Gastrocnemius medialis (tissue), 4 donors: ENCODE measurements at places on chromosomes 12 and 14. TPM values are rescaled to one million over a fixed set of nuclear protein-coding genes. Genes with fewer than 3 reads are reported as not detected.

- no peaks in the 10 kb centered on the region for H3K4me1 ChIP-seq
- no peak for DNase-seq
- no peak overlapping the region for H3K4me3 ChIP-seq
- no peaks in the 10 kb centered on the region for H3K27me3 ChIP-seq
- no peaks in the 10 kb centered on the region for H3K36me3 ChIP-seq
Measured at GRCh38 chr12:257521-258321, 4.9 kb downstream of the SLC6A13 start.

DNA sequence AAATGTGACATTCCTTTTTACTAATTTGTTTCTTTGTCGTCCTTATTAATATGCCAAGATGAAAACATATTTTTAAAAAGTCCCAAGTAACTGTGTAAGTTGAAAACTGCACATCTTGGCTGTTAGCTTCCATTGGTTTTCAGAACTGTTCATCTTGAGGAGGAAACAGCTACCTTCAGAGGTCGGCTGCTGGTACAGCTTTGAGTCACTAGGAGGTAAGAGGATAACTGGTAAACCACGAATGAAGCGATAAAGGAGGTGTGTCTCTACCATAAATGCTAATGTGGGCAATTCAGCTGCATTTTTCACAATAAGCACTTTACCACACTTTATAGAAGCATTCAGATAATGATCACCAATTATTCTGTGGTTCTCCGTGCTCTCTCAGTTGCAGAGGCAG, 137.5 kb upstream of the KRAS start:
- DNase-seq, result no peak
- H3K4me1 ChIP-seq, result peaks cover 6% of the 10 kb centered on the region
- H3K36me3 ChIP-seq, result no peaks in the 10 kb centered on the region
- no peaks in the 10 kb centered on the region for H3K27me3 ChIP-seq

DNA sequence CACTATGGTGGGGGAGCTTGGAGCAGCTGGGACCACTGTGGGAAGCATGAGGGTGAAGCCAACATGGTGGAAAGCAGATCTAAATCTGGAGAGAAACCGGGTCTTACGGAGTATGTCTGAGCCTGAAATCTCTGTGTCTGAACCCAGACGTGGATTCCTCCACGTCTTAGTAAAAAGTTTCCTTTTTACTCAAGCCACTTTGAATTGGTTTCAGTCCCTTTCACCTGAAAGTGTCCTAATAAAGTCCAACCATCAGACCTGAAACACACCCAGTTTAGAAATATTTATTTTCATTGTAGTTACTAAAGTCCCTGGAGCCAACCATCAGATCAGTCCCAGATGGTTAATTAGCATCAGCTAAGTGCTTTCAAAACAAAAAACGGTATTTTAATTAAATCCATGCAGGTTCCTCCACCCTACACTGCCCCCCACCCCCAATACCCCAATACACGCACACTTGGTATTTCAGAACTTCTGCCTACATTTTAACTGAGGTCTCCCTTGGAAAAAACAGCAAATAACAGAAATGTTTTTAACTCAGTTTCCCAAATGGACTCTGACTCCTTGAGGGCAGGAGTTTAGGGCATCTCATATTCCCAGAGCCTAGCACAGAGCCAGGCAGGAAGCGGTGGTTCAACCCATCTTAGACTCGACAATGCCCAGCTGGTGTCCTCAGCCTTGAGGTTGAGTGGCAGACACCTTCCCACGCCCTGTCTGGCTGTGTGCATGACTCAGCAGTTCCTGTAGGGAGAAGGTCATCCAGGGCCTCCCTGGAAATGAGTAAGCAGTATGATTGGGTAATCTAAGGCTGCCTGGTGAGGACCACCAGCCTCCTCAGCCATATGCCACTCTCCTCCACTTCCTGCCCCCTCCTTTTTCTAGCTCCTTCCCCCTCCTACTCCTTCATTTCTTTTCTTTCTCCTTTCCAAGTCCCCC, 175.8 kb downstream of the TTC8 start:
- H3K4me3 ChIP-seq, result no peak overlapping the region
- no peaks in the 10 kb centered on the region for H3K27me3 ChIP-seq
- H3K4me1 ChIP-seq, result no peaks in the 10 kb centered on the region
- H3K36me3 ChIP-seq, result no peaks in the 10 kb centered on the region

GRCh38 chr12:75935539-75936242, 95.9 kb downstream of the PHLDA1 start:
- DNase-seq, result no peak
- H3K4me1 ChIP-seq, result no peaks in the 10 kb centered on the region
- H3K4me3 ChIP-seq, result no peak overlapping the region
- no peaks in the 10 kb centered on the region for H3K36me3 ChIP-seq
- H3K27me3 ChIP-seq, result no peaks in the 10 kb centered on the region

DNA sequence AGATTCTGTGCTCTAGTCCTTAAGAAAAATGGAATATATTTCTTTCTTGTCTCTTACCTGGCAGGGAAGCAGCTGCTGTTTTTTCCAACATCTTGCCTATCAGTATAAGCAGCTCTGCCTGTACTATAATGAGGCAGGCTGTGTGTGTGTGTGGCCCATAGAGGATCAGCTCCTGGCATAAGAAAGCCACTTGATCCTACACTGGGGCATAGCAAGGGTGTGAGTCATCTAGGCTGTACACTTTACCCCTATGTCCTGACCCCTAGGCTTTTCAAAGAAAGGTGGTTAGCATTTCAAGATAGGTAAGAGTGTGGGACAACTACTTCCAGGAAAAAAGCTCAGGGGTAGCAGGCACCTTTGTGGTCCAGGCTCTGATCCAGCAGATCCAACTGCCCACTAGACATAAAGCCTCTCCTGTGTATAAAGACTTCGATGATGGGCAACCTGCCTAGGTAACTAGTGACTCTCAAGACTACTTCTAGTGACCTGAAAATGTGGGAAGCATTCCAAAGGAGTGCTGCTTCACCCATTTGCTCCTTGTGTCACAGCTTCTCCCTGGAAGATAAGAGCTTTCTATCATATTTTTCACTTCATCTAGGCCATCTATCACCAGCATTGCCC, 4.9 kb upstream of the SENP1 start:
- peaks cover 8% of the 10 kb centered on the region for H3K4me1 ChIP-seq
- no peak overlapping the region for H3K4me3 ChIP-seq
- no peak for DNase-seq
- H3K36me3 ChIP-seq, result no peaks in the 10 kb centered on the region
- H3K27me3 ChIP-seq, result no peaks in the 10 kb centered on the region

GRCh38 chr12:71476513-71476912, 36.9 kb downstream of the LGR5 start:
- no peak overlapping the region for H3K4me3 ChIP-seq
- H3K27me3 ChIP-seq, result no peaks in the 10 kb centered on the region
- peak overlapping the region; percentile 80 for H3K27ac ChIP-seq
- H3K4me1 ChIP-seq, result peaks cover 37% of the 10 kb centered on the region
- peak; percentile 31 for DNase-seq

PPHLN1 gene
- 32.7 TPM for total RNA-seq

GRCh38 chr14:39974036-39974435, 541.8 kb upstream of the FBXO33 start:
- no peak for DNase-seq
- H3K4me3 ChIP-seq, result no peak overlapping the region
- H3K4me1 ChIP-seq, result no peaks in the 10 kb centered on the region

DNA sequence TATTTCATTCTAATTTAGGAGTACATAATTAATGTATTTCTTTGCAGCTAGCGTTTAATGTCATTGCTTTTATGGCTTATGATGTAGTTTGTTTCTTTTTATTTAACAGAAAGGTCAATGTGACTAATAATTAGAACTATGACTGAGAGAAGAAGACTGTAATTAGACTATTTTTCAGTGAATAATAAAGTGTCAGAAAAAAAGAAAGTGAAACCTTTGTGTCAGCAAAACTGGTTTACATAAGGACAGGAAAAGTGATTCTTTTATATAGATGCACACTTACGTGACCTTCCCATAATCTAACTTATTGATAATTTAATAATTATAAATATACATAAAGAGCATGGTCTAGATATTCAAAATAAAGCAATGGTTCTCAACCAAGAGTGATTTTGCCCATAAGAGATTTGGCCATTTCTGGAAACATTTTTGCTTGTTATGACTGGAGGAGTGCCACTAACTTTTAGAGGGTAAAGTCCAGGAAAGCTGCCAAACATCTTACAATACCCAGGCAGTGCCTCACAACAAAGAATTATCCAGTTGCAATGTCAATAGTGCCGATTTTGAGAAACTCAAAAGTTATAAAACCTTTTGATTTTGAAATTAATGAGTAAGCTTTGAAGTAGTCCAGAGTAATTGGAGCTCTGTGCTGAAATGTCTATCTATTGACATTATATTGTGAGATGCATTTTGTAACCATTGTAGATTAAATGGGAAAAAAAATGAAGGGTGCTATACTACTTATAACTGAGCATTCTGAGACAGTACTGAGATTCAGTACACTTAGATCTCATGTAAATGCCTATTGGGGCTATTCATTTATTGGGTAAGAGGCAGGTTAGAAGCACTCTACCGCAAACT, 227.1 kb downstream of the C12orf50 start:
- no peaks in the 10 kb centered on the region for H3K27me3 ChIP-seq
- H3K4me3 ChIP-seq, result no peak overlapping the region
- H3K36me3 ChIP-seq, result no peaks in the 10 kb centered on the region

DNA sequence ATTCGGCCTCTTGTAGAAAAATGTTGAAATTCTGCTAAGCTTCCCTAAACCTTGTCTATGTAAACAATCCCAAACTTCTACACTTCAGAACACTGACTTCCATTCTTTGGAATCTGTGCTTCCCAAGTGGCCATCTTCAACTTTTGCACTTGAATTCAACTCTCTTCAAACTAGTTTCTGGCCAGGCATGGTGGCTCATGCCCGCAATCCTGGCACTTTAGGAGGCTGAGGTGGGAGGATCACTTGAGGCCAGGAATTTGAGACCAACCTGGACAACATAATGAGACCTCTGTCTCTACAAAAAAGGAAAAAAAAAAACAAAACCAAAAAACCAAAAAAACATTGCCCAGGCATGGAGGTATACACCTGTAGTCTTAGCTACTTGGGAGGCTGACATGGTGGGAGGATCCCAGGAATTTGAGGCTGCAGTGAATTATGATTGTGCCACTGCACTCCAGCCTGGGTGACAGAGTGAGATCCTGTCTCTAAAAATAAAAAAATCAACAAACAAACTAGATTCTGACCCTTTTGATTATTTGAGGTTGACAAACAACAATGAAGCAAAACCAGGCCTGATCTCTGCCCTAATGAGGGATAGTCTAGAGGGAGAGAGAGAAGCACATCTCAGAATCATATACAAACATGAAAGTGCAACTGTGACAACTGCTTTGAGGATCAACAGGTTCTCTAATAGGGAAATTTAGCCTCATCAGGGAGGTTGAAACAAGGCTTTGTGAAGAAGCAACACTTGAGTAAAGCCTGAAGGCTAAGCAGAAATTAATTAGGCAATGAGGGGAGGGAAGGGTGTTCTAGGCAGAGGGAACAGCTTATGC, 11.6 kb upstream of the C12orf75 start:
- DNase-seq, result no peak
- no peak overlapping the region for H3K27ac ChIP-seq
- H3K27me3 ChIP-seq, result no peaks in the 10 kb centered on the region
- H3K4me3 ChIP-seq, result no peak overlapping the region
- no peaks in the 10 kb centered on the region for H3K36me3 ChIP-seq

GRCh38 chr14:104784846-104785707, 10.5 kb downstream of the AKT1 start:
- H3K4me3 ChIP-seq, result no peak overlapping the region
- no peak for DNase-seq
- no peaks in the 10 kb centered on the region for H3K4me1 ChIP-seq
- H3K36me3 ChIP-seq, result no peaks in the 10 kb centered on the region
- no peak overlapping the region for H3K27ac ChIP-seq

GRCh38 chr14:92866181-92866752, 56.7 kb upstream of the CHGA start:
- H3K27me3 ChIP-seq, result no peaks in the 10 kb centered on the region
- H3K4me1 ChIP-seq, result no peaks in the 10 kb centered on the region
- H3K36me3 ChIP-seq, result no peaks in the 10 kb centered on the region
- no peak overlapping the region for H3K27ac ChIP-seq
- H3K4me3 ChIP-seq, result no peak overlapping the region

NRL gene
- 2.6 TPM for total RNA-seq

KRT75 gene
- not detected for total RNA-seq

DNA sequence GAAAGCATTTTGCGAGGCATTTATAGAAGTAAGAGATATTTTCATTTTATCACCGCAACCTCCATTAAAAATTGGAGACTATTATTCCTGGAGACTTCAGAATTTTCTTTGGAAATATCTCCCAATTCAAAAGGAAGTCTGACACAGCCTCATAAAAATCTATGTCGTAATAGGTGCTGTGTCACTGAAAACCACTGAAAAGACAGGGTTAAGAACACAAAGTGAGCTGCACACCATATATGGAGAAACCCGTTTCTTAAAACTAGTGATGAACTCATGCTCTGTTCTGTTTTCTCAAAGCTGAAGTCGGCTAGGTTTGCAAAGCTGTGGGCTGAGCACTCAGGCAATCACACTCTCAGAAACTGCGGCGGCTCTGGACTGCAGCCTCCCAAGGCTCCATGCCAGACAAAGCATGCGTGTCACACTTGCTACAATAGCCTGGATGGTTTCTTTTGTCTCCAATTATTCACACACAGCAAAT, at the start of gene GLIPR1:
TSS of gene GLIPR1 (plus strand) at position 287 of the 481 bp plus-strand sequence. CDS start at position 413, 126 bp downstream.
- no peaks in the 10 kb centered on the region for H3K36me3 ChIP-seq
- H3K4me1 ChIP-seq, result peaks cover 13% of the 10 kb centered on the region
- no peaks in the 10 kb centered on the region for H3K27me3 ChIP-seq
- peak; percentile 27 for DNase-seq
- peak within 1 kb of the TSS; percentile 50 for H3K4me3 ChIP-seq
- peak within 1 kb of the TSS; percentile 56 for H3K27ac ChIP-seq

DNA sequence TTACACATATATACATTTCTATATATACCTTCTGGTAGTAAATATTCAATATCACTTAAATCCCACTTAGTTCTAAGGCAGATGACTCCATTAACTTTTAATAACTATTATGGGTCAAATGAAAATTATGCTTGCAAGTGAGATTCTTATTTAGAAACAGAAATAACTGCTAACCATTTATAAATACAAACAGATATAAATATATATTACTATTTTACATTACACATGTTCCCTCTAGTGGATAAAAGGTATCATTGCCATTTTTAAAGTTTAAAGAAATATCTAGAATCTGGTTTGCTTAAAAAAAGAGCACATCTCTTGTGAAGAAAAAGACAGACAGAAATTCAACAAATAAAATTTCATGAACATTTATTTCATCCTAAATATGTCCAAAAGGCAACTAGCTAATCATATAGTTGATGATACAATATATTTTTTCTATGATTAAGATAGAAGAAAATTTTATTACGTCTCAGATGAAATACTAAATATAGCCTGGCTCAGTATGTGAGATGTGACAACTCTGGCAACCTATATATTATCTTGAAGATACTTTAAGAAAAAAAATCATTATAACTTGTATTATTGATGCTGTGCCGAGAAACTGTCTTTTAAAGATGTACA, 11.7 kb upstream of the RAD51AP1 start:
- no peak overlapping the region for H3K4me3 ChIP-seq
- H3K4me1 ChIP-seq, result no peaks in the 10 kb centered on the region
- H3K27me3 ChIP-seq, result no peaks in the 10 kb centered on the region
- no peak for DNase-seq
- H3K36me3 ChIP-seq, result peaks cover 27% of the 10 kb centered on the region

- no peaks in the 10 kb centered on the region for H3K27me3 ChIP-seq
- no peaks in the 10 kb centered on the region for H3K36me3 ChIP-seq
- no peaks in the 10 kb centered on the region for H3K4me1 ChIP-seq
- no peak for DNase-seq
Measured at GRCh38 chr12:9348906-9349518, 140.8 kb upstream of the PZP start.
